Stimulated activated naive B cell treated with anti-CD40 and anti-IgM and Interleukin-4, amounts not matched to agents 10 μg/mL and 1 μg/mL and 100 μg/mL, for 72 hours (primary cell): ENCODE measurements at places on chromosomes 4 and X.

- DNase-seq, result no peak
- H3K27ac ChIP-seq, result no peak overlapping the region
- no peaks in the 10 kb centered on the region for H3K27me3 ChIP-seq
- no peak overlapping the region for H3K4me3 ChIP-seq
- no peaks in the 10 kb centered on the region for H3K36me3 ChIP-seq
- no peaks in the 10 kb centered on the region for H3K4me1 ChIP-seq
Observed at GRCh38 chrX:14380044-14380443, 149.3 kb upstream of the GLRA2 start.

DNA sequence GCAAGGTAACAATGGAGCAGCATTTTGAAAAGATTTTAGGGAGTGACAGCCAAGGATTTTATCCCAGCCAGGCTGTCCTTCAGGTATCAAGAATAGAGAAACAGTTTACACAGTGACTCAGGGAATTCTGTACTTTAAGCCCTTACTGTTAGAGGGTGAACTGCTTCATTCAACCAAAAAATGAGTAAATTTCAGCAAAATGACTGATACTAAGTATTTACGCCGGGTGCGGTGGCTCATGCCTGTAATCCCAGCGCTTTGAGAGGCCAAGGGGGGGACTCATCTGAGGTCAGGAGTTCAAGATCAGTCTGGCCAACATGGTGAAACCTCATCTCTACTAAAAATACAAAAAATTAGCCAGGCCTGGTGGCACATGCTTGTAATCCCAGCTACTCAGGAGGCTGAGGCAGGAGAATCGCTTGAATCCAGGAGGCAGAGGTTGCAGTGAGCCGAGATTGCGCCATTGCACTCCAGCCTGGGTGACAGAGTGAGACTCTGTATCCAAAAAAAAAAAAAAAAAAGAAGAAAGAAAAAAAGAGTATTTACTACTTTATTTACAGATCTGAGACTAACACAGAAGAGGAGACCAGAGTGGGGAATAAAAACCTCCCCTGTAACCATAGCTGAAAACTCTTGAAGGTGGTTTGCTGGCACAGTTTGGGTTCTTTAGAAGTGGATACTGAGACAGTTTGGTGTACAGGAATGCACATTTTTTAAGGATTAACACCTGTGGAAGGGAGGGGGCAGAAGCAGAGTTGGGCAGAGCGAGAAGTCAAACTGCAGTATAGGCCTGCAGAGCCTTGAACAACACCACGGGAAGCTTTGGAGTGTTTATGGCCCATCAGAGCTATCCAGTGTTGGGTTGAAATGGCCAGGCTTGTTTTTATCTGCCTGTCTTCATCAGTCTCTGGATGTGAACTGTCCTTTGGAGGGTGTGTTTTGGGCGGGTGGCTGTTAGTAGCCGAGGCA lies 40.5 kb downstream of the TMEM131L start:
- H3K4me3 ChIP-seq, result no peak overlapping the region
- no peaks in the 10 kb centered on the region for H3K27me3 ChIP-seq
- peak overlapping the region; percentile 0 for H3K27ac ChIP-seq
- peaks cover 81% of the 10 kb centered on the region for H3K4me1 ChIP-seq

- peaks cover 29% of the 10 kb centered on the region for H3K27me3 ChIP-seq
- no peak for DNase-seq
Observed at GRCh38 chr4:26034849-26035248, 120.8 kb downstream of the SMIM20 start.

- H3K27ac ChIP-seq, result no peak overlapping the region
- no peak overlapping the region for H3K4me3 ChIP-seq
- peaks cover 2% of the 10 kb centered on the region for H3K36me3 ChIP-seq
- peaks cover 2% of the 10 kb centered on the region for H3K4me1 ChIP-seq
- H3K27me3 ChIP-seq, result no peaks in the 10 kb centered on the region
Observed at GRCh38 chrX:118621081-118621759, 106.2 kb upstream of the IL13RA1 start.

DNA sequence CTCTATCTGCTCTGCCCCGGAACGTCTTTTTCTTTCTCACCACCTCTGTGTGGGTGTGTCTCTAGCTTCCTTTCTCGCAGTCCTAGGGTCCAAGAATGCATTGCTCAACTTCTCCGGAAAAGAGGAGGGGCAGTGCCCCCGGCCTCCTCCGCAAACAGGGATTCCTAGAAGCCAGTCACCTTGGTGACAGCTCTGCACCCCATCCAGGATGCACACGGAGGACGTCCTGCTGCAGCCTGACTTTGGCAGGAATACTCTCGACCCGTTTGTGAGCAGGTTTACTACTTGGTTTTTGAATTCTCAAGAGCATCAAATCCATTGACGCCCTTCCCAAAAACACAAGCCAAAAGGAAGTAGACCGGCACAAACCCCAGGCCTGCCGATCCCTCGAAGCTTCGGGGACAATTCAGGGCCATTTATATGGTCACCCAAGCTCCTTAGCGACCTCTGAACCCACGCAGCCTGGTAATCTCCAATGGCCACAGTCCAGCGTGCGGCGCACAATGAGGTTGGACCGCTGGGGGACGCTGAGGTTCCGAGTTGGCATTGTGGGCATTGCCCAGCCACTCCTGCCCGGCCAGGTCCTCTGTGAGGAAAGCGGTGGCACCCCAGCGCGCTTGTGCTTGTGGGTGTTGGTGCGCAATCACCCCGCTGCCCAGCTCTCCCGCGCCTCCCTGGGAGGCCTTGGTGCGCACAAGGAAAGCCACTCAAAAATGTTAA lies 9.8 kb downstream of the NKX3-2 start:
- H3K27me3 ChIP-seq, result peaks cover 97% of the 10 kb centered on the region
- no peak overlapping the region for H3K27ac ChIP-seq
- no peak for DNase-seq
- H3K36me3 ChIP-seq, result peaks cover 11% of the 10 kb centered on the region
- no peak overlapping the region for H3K4me3 ChIP-seq
- H3K4me1 ChIP-seq, result peaks cover 16% of the 10 kb centered on the region

DNA sequence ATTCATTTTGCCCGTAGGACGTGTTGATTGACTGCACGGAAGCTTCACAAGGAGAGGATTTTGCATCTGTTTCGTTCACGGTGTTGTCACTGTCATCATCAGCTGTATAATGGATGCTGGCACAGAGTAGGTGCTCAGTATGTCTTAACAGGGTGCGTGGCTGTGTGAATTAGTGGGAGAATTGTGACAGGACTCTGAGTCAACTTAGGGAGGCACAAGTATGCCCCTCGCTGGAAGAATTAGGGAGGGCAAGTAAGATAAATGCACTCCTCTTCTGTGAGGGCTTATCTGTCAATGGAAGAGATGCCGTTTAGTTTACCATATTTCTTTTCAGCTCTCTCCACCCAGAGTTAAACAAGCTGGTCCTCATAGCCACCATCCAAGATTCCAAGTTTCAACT lies 107.2 kb downstream of the TRIML1 start:
- H3K4me1 ChIP-seq, result no peaks in the 10 kb centered on the region
- H3K27me3 ChIP-seq, result no peaks in the 10 kb centered on the region
- H3K27ac ChIP-seq, result no peak overlapping the region
- no peak for DNase-seq
- no peaks in the 10 kb centered on the region for H3K36me3 ChIP-seq

DNA sequence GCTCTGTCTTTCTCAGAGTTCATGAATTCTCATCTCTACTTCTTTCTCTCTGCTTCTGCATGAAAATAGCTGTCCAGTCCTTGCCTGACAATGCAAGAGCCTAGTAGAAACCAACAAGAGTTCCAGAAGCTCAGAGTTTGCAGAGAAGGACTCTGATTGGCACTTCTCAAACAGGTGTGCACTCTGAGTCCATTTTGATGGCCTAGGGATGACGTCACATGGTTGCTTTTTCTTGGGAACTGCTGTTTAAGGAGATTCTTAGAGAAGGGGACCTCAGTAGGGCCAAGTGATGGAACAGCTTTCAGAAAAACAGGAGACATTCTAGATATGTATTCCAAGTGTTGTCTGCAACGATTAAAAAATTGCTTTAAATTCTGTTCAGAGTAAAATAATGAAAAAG lies 56.8 kb downstream of the HMGB2 start:
- H3K27ac ChIP-seq, result no peak overlapping the region
- peaks cover 39% of the 10 kb centered on the region for H3K36me3 ChIP-seq
- H3K27me3 ChIP-seq, result no peaks in the 10 kb centered on the region

DNA sequence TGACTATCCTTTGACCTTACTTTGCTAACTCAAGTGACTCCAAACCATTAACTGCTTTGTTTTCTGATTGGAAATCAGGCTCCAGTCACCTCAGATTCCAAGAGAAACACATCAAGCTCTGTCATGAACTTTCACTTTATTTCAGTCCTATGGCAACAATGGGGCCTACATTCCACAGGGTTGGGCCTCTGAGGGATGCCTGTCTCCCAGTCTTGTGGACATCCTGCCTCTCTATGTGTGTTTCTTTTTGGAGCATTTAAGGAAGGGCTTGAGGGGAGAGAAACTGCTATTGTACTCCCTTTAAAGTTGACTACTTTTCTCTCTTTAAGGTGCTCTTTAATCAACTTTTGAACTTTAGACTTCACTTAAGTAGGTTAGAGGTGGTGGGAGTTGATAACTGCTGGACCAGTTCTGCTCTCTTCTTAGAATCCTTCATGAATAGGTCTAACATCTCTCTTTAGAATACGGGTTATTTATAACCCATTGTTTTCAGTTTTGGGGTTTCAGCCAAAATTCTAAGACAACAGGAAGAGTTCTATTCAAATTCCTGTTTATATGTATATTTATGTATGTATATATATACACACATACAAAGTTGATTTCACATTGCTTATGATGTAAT lies 274.3 kb upstream of the NR3C2 start:
- no peaks in the 10 kb centered on the region for H3K36me3 ChIP-seq
- no peaks in the 10 kb centered on the region for H3K4me1 ChIP-seq
- no peak overlapping the region for H3K4me3 ChIP-seq
- no peak overlapping the region for H3K27ac ChIP-seq
- DNase-seq, result no peak
- H3K27me3 ChIP-seq, result no peaks in the 10 kb centered on the region

- no peaks in the 10 kb centered on the region for H3K4me1 ChIP-seq
- no peak for DNase-seq
- H3K4me3 ChIP-seq, result no peak overlapping the region
- H3K36me3 ChIP-seq, result peaks cover 38% of the 10 kb centered on the region
- no peaks in the 10 kb centered on the region for H3K27me3 ChIP-seq
Observed at GRCh38 chr4:139374251-139374650, 72.0 kb upstream of the NDUFC1 start.

DNA sequence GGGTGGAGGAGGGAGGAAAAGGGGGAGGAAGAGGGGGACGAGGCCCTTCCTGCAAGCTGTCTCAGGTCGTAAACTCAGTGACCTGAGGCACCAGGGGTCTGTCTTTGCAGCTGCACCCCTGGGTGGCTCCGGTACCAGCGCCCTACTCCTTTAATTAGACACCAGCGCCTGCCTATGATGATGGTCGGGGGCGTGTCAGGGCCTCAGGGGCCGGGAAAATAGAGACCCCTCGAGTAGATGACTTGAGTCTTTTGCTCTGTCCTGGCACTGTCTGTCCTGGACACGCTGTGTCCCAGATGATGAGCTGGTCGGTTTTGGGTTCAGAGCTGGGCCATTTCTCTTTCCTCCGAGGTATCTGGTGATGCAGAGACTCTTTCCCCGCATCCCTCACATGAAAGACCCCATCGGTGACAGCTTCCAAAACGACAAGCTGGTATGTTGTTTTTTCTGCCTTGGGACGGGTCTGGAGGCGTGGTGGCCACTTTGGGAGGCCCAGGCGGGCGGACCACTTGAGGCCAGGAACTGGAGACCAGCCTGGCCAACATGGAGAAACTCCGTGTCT lies 11.2 kb downstream of the SLC25A6 start:
- H3K4me1 ChIP-seq, result peaks cover 10% of the 10 kb centered on the region
- H3K36me3 ChIP-seq, result peaks cover 38% of the 10 kb centered on the region
- H3K27ac ChIP-seq, result peak overlapping the region; percentile 87
- no peak overlapping the region for H3K4me3 ChIP-seq
- H3K27me3 ChIP-seq, result no peaks in the 10 kb centered on the region
- no peak for DNase-seq

- H3K36me3 ChIP-seq, result no peaks in the 10 kb centered on the region
- no peaks in the 10 kb centered on the region for H3K4me1 ChIP-seq
- no peak overlapping the region for H3K4me3 ChIP-seq
- DNase-seq, result no peak
- H3K27me3 ChIP-seq, result no peaks in the 10 kb centered on the region
- H3K27ac ChIP-seq, result no peak overlapping the region
Observed at GRCh38 chr4:71593311-71593710, 190.6 kb downstream of the GC start.

DNA sequence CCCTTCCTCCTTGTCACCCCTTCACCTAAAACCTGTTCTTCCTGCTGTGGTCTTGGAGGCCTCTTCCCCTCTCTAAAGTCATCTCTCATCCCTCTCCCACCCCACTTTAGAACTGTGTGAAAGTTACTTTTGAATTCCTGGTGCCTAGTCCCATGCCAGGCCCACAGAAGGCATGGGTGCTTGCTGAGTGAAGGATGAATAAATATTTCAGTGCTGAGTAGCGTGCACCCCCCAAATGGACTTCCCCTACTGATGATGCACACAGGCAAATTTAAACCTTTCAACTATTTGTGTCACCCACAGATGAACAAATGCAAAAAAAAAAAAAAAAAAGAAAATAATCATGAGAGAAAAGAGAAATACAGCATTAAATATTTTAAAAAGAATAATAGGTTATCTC lies 19.8 kb downstream of the PSMD10 start:
- H3K4me3 ChIP-seq, result no peak overlapping the region
- H3K27me3 ChIP-seq, result peaks cover 7% of the 10 kb centered on the region
- no peaks in the 10 kb centered on the region for H3K36me3 ChIP-seq

- peak overlapping the region; percentile 44 for H3K27ac ChIP-seq
- no peaks in the 10 kb centered on the region for H3K27me3 ChIP-seq
- peaks cover 14% of the 10 kb centered on the region for H3K36me3 ChIP-seq
- peaks cover 37% of the 10 kb centered on the region for H3K4me1 ChIP-seq
Observed at GRCh38 chrX:39261446-39262147, 460.3 kb downstream of the MID1IP1 start.

GRCh38 chr4:133152330-133152821 lies 3.3 kb downstream of the PCDH10 start:
- DNase-seq, result no peak
- peaks cover 4% of the 10 kb centered on the region for H3K36me3 ChIP-seq

DNA sequence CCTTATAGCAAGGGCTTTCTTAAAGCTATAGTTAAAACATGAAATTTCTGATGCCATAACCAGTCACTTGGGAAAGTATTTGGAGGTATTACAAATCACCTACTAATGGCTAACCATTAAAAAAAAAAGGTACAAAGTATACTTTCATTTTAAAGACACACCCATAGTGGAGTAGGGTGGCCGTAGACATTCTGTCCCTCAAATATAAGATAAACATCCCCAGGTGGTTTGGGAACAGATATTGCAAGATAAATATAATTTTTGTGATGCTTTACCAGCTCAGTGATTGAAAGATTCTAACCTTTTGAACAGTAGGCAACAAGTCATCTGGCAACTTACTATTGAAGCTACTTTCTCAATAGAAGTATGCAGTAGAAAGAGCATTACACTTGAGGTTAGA lies 6.2 kb upstream of the FAT1 start:
- peaks cover 43% of the 10 kb centered on the region for H3K27me3 ChIP-seq
- H3K4me1 ChIP-seq, result peaks cover 2% of the 10 kb centered on the region
- no peaks in the 10 kb centered on the region for H3K36me3 ChIP-seq

DNA sequence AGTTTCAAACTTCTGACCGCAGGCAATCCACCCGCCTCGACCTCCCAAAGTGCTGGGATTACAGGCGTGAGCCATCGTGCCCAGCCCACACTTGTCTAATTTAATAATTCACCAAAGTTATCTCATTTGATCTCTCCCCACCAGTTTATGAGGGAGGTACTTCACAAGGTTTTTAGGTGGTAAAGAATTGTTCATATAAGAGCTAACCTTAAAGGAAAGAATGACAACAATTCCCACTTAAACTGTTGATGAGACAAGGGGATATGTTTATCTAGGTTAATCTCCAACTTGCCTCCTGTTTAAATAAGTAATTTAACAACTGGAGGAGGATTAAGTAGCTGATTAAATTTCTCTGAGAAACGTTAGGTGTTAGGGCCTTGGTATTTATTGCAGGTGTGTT lies 117.6 kb upstream of the CBLL2 start:
- no peak overlapping the region for H3K27ac ChIP-seq
- no peaks in the 10 kb centered on the region for H3K36me3 ChIP-seq
- H3K4me3 ChIP-seq, result no peak overlapping the region
- peaks cover 7% of the 10 kb centered on the region for H3K27me3 ChIP-seq
- no peaks in the 10 kb centered on the region for H3K4me1 ChIP-seq
